ENCODE measurements at places on chromosomes 5 and 9. TPM values are rescaled to one million over a fixed set of nuclear protein-coding genes. Genes with fewer than 3 reads are reported as not detected.

The SNCAIP gene
- 48.2 TPM for total RNA-seq

The PIP5K1B gene
- 7.6 TPM for total RNA-seq

The NRG2 gene
- total RNA-seq = 5.1 TPM

The ARHGEF37 gene
- 3.0 TPM for total RNA-seq

The PCDHGB2 gene
- 7.6 TPM for total RNA-seq

The ARAP3 gene
- 4.8 TPM for total RNA-seq
